Endothelial cell (in vitro differentiated cells): ENCODE measurements at places on chromosomes 11 and 22. TPM values are rescaled to one million over a fixed set of nuclear protein-coding genes. Genes with fewer than 3 reads are reported as not detected.

GRCh38 chr22:23063539-23064380 lies 6.6 kb upstream of the GNAZ start:
- H3K4me1 ChIP-seq, result no peaks in the 10 kb centered on the region
- no peak overlapping the region for H3K27ac ChIP-seq

DNA sequence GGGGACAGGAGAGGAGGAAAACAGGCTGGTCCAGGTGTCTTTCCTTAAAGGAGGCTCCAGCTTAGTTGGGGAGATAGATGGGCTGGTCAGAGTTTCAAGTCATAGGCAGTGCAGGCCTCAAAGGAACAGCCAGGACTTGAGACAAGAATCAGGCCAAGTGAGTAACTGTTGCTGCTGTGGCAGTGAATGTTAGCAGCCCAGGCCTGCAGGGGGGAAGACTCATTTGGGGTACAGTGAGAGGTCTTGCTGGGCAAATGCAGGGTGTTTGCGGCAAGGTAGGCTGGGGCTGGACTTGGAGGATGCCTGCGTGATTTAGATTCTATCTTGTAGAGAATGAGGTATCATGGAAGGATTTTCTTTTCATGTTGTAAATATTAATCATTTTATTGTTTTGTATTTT lies 24.1 kb downstream of the PTPRJ start:
- no peak overlapping the region for H3K27ac ChIP-seq
- peaks cover 6% of the 10 kb centered on the region for H3K27me3 ChIP-seq
- no peaks in the 10 kb centered on the region for H3K36me3 ChIP-seq
- H3K4me3 ChIP-seq, result no peak overlapping the region

GRCh38 chr11:116936754-116937446 lies 99.5 kb upstream of the APOA1 start:
- H3K36me3 ChIP-seq, result no peaks in the 10 kb centered on the region
- H3K4me3 ChIP-seq, result no peak overlapping the region
- peaks cover 3% of the 10 kb centered on the region for H3K4me1 ChIP-seq
- no peak overlapping the region for H3K27ac ChIP-seq
- DNase-seq, result no peak
- H3K27me3 ChIP-seq, result no peaks in the 10 kb centered on the region

DNA sequence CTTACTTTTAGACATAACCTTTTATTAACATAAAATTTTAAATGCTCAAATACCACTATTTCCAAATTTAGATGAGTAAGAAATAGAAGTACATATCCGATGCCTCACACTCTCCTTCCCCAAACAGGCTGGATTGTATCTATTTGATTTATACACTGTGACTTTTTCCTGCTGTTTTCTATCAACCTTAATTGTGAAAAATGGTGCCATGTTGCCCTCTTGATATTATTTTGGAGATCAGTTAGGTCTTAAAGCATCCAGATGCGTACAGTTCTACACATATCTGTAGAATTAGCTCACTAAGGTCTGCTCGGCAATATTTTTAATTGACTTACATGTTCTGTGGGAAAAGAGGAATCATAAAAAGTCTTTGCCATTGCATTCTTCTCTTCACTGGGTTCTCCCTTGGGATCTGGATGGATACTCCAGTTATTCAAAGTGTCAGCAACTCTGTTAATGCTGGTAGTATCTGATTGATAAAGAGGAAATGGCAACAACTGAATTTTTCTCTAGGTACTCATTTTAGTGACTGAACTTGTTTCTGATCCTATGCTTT lies 27.2 kb downstream of the EIF3M start:
- DNase-seq, result no peak
- no peak overlapping the region for H3K4me3 ChIP-seq
- H3K27ac ChIP-seq, result no peak overlapping the region
- no peaks in the 10 kb centered on the region for H3K4me1 ChIP-seq
- H3K27me3 ChIP-seq, result no peaks in the 10 kb centered on the region
- H3K36me3 ChIP-seq, result peaks cover 18% of the 10 kb centered on the region

GRCh38 chr11:15805726-15806125 lies 550.6 kb downstream of the SOX6 start:
- peaks cover 3% of the 10 kb centered on the region for H3K27me3 ChIP-seq
- H3K4me3 ChIP-seq, result no peak overlapping the region
- H3K27ac ChIP-seq, result no peak overlapping the region
- H3K36me3 ChIP-seq, result no peaks in the 10 kb centered on the region
- H3K4me1 ChIP-seq, result no peaks in the 10 kb centered on the region
- no peak for DNase-seq

DNA sequence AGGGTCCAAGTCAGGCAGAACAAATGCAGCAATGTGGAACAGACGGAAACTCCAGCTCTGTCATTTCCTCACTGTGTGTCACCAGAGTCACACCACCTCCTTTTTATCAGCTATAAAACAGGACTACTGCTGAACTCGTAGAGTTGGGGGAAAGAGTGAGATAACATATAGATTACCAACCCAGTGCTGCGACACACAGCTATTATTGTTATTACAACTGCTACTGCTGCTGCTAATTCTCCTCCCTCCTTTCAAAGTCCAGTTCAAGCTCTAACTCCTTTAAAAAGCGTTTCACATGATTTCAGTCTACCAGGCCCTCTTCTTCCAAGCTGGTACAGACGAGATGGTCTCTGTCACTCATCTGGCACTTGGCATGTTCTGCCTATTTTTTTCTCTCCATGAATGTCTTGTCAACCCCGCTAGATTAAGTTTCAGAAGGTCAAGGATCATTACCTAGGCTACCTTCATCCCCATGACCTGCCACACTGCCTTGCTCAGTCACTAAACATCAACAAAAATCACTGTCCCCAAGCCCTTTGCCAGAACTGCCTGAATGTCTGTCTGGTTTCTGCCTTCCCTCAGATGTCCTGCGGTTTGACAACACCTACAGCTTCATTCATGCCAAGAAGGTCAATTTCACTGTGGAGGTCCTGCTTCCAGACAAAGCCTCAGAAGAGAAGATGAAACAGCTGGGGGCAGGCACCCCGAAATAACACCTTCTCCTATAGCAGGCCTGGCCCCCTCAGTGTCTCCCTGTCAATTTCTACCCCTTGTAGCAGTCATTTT lies 3.7 kb upstream of the MTFP1 start:
- peaks cover 5% of the 10 kb centered on the region for H3K27me3 ChIP-seq
- H3K36me3 ChIP-seq, result no peaks in the 10 kb centered on the region
- H3K4me1 ChIP-seq, result peaks cover 38% of the 10 kb centered on the region
- peak overlapping the region; percentile 91 for H3K4me3 ChIP-seq

DNA sequence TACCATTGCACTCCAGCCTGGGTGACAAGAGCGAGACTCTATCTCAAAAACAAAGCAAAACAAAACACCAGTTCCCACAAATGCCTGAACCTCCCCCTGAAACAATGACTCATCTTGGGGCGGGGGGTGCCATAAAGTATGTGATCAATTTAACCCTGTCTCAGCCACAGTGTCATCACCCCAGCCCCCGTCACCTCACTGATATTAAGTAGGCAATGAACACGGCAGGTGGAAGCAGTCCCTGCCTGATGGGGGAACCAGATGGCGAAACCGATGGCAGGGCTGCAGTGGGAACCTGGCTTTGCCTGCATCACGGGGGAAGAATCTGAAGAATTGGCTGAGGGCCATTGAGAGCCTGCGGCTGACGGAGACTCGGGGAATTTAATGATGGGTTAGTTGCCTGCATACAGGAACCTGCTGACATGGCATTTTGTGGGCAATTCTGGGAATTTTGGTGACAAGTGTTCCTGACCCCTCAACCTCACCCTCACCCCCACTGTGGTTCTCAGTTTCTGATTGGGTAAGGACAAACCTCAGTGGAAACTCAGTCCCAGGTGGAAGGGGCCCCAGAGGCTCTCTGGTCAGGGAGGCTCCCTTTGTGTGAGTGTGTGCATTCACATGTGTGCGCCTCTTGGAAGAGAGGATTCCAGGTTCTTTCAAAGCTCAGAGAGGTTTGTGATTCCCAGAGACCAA lies 39.1 kb upstream of the SHISAL1 start:
- peaks cover 9% of the 10 kb centered on the region for H3K27me3 ChIP-seq
- no peaks in the 10 kb centered on the region for H3K36me3 ChIP-seq
- H3K4me1 ChIP-seq, result no peaks in the 10 kb centered on the region
- no peak for DNase-seq
- no peak overlapping the region for H3K27ac ChIP-seq
- no peak overlapping the region for H3K4me3 ChIP-seq

DNA sequence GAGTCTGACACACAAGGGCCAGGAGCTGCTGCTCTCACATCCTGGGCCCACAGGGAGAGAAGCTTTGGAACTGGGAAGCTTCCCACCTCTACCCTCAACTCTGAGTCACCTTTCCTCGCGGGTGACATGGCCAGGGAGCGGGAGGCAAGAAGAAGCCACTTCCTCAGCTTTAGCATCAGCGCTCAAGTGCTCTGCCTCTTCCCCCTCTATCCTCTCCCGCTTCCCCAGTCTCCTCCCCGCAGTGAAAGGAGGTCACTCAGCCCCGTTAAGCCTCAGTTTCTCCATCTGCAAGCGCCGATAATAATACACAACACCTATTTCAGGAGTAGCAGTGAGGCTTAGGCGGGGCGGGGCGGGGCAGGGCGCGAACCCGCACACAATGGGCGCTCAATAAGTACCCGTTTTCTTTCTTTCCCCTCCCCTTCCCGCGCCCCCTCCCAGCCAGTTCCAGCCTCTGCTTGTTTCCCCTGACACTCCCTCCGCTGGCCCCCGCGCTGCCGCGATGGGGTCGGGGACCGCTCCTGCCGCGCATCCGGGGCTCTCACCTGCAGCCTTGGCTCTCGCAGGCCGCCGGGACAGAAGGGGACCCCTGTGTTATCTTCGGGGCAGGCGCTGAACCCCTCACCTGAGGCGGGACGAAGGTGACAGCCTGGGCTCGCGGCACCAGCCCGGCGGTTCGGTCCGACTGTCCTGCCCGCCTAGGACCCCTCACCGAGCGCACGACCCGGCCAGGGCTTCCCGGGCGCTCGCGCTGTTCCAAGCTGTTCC lies 892 bp downstream of the GDPD5 start:
- peaks cover 68% of the 10 kb centered on the region for H3K4me1 ChIP-seq
- peak overlapping the region; percentile 98 for H3K4me3 ChIP-seq
- H3K36me3 ChIP-seq, result peaks cover 52% of the 10 kb centered on the region
- H3K27ac ChIP-seq, result peak overlapping the region; percentile 83
- peaks cover 14% of the 10 kb centered on the region for H3K27me3 ChIP-seq

DNA sequence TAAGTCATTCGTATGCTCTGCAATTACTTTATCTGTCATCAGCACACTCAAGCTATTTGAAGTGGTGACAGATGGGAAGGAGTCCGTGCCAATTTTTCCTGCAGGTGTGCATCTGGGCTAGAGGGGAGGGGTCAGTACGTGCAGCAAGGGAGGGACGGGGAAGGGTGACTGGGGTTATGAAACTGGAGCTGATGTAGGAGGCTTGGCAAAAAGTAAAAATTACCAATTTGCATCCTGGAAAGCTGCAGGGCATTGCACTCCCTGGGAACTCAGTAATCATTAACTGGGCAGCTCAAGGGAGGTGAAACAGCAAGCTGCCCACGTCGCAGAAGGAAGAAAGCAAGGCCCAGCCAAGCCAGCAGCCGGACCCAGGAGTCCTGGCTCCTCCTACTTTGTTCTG lies 87.1 kb upstream of the TMEM45B start:
- no peaks in the 10 kb centered on the region for H3K4me1 ChIP-seq
- no peaks in the 10 kb centered on the region for H3K36me3 ChIP-seq
- H3K27ac ChIP-seq, result no peak overlapping the region
- DNase-seq, result no peak

- peaks cover 9% of the 10 kb centered on the region for H3K27me3 ChIP-seq
- peak; percentile 99 for DNase-seq
- H3K36me3 ChIP-seq, result no peaks in the 10 kb centered on the region
- peak within 1 kb of the TSS; percentile 78 for H3K27ac ChIP-seq
Observed at GRCh38 chr11:3854977-3855807, at the start of gene STIM1. Gene STIM1 (plus strand): TSS chr11:3855664. CDS start chr11:3856271, 607 bp downstream.

GRCh38 chr11:2989551-2989950 lies 2.6 kb downstream of the NAP1L4 start:
- peaks cover 38% of the 10 kb centered on the region for H3K4me1 ChIP-seq
- H3K27me3 ChIP-seq, result peaks cover 7% of the 10 kb centered on the region
- DNase-seq, result no peak
- H3K4me3 ChIP-seq, result peak overlapping the region; percentile 79
- peaks cover 7% of the 10 kb centered on the region for H3K36me3 ChIP-seq

GRCh38 chr11:12602421-12602820 lies 71.8 kb upstream of the TEAD1 start:
- H3K27me3 ChIP-seq, result no peaks in the 10 kb centered on the region
- H3K27ac ChIP-seq, result no peak overlapping the region
- no peak for DNase-seq
- H3K4me1 ChIP-seq, result peaks cover 19% of the 10 kb centered on the region

DNA sequence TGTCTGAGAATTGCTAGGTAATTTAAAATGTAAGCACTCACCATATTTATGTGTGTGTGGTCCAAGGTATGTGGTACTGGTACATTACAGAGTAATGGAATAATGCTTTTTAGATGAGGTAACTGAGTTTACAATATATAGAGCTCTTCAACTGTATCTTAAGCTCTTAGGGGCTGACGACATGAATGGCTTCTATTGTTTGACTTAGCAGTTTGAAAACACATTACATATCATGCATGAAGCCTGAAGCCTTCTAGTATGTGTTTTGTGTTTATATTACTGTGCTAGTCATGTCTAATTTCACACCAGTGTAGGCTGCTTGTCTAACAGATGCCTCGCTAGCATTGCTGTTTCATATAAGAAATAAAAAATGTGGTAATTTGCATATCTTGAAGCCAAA lies 37.2 kb downstream of the GAS2 start:
- no peak overlapping the region for H3K27ac ChIP-seq
- peaks cover 6% of the 10 kb centered on the region for H3K4me1 ChIP-seq
- no peak for DNase-seq
- no peaks in the 10 kb centered on the region for H3K27me3 ChIP-seq
- no peaks in the 10 kb centered on the region for H3K36me3 ChIP-seq

DNA sequence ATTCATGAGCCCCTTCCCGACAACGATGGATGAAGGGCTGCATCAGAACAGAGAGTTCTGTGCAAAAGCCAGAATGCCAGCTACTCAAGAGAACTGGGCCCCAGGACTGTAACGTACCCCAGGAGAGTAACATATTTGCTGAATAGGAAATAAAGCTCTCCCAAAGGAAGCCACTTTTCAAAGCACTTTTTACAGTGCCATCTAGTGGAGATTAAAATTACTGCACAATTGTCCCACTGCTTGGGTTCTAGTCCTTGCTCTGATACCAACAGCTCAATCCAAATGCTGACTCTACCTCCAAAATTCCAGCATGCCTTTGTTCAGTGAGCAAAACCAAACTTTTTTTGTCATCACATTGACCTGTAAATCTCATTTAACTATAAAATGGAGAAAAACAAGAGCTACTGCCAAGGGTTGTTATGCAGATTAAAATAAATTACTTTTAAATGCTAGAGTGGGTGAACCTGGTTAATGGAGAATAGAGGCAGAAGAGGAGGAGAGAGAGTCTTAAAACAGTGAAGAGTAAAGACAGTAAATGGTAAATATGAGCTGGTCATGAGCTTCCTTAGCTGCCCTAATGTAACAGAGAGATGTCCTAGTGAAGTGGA lies 87.6 kb upstream of the FSHB start:
- DNase-seq, result peak; percentile 38
- no peak overlapping the region for H3K4me3 ChIP-seq
- H3K27me3 ChIP-seq, result peaks cover 3% of the 10 kb centered on the region
- H3K4me1 ChIP-seq, result no peaks in the 10 kb centered on the region
- no peaks in the 10 kb centered on the region for H3K36me3 ChIP-seq

- no peak for DNase-seq
- peaks cover 16% of the 10 kb centered on the region for H3K36me3 ChIP-seq
- peaks cover 13% of the 10 kb centered on the region for H3K4me1 ChIP-seq
- H3K27ac ChIP-seq, result peak overlapping the region; percentile 38
- H3K4me3 ChIP-seq, result peak overlapping the region; percentile 100
- no peaks in the 10 kb centered on the region for H3K27me3 ChIP-seq
Observed at GRCh38 chr11:94972700-94973098, 657 bp downstream of the CWC15 start.

PLEKHA7 gene
- total RNA-seq, result 8.2 TPM

TUB gene
- 2.9 TPM for total RNA-seq

SIDT2 gene
- 41.3 TPM for total RNA-seq

TNNT3 gene
- total RNA-seq, result not detected

RAB36 gene
- total RNA-seq, result 2.2 TPM

IL17REL gene
- total RNA-seq, result 0.15 TPM

VSIG10L2 gene
- not detected for total RNA-seq

TRIM3 gene
- total RNA-seq, result 26.0 TPM
